Activated CD8-positive, alpha-beta memory T cell treated with anti-CD3 and anti-CD28 coated beads, Interleukin-2, amount 50 U/mL, for 4 hours (primary cell): ENCODE measurements at places on chromosomes 5 and 9.

DNA sequence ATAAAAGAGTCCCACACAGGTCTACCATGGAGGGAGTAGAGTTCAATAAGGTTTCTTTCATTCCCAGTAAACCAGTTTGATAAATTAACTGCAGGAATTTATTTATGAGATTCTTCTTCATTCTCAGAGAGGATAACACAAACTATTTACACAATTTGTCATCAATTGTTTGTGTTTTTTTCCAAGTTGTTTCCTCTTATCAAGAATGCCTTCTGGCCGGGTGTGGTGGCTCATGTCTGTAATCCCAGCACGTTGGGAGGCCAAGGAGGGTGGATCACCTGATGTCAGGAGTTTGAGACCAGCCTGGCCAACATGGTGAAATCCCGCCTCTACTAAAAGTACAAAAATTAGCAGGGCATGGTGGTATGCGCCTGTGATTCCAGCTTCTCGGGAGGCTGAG is 216.7 kb downstream of the MLLT3 start:
- no peak for DNase-seq

DNA sequence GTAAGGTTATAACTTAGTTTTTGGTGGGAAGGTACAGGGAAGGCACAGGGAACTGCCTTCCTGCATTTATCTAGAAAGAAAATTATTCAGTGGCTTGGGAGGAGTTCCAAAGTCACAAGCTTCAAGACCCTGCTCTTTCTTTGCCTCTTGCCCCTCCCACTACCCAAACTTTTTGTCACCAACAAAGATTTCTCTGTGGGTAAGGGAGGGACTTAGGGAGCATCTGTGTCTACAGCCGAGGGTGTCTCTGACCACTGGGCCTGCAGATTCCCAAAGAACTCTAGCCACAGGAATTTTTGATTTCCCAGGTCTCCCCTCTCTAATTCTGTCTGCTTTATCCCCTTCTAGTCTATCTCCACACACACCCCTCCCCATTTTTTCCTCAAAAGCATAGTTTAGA is 2.1 kb downstream of the ECSCR start:
- no peak for DNase-seq

GRCh38 chr9:125959951-125960619 is 212.9 kb downstream of the PBX3 start:
- DNase-seq: no peak

DNA sequence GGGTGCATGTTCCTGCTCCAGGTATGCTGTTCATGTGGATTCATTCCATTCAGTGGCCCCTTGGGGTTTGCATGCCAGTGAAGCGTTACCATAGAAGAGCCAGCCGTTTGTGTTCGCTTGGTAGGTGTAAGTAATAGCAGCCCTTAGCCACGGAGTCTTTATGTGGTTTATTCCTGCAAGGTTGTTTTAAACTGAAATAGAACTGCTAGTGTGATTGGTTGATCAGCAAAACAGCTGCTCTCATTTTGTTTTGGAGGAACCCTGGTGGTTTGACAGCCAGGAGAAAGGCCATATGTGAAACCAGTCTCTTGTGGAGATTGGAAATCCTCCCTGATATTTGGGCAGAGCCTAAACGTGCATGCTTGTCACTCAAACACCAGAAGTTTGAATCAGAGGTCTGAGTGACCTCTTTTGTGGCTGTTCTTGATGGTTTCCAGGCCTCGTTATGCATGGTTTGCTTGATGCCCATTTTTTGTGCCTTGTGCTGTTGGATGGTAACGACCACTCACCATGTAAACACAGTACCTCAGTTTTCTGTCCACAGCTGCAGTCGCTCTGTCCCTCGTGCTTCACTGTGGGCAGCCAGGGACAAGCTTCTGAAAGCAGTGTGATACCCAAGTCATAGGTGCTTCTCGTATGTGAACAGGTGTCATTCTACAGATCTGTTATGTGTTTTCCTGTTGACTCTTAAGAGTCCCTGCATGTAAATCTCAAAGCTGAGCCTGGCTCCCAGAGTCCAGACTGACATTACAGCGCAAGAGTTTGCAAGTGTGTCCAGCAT is 58.3 kb upstream of the NXNL2 start:
- no peak for DNase-seq

GRCh38 chr5:124402144-124402581 is 344.3 kb downstream of the ZNF608 start:
- DNase-seq: no peak
